ENCODE measurements at places on chromosomes 2 and 18.

GRCh38 chr18:58525517-58525916 is 103.4 kb downstream of the ALPK2 start:
- DNase-seq, result no peak

- no peak for DNase-seq
Observed at GRCh38 chr2:54673501-54673998, 49.9 kb upstream of the EML6 start.

- DNase-seq, result no peak
Observed at GRCh38 chr2:26558271-26559043, 80.5 kb upstream of the OTOF start.

DNA sequence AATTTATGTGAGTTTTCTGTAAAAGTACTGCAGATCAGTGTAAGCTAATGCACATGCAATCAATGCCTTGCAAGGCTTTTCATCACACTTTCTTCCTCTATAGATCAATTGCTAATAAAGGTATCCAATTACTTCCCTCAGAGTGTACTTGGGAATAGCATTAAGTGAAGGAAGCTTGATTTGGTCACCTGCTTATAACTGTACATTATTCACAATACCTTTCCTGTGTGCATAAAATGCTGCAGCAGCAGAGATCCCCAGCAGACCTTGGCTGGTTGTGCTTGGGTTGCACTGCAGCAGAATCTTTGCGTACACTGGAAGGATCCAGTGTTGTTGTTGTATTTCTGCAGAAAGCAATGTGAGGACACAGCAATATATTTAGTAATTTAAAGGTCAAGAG is 18.5 kb upstream of the SCN9A start:
- DNase-seq, result no peak

GRCh38 chr2:70663411-70663810 is 104.6 kb downstream of the ADD2 start:
- no peak for DNase-seq

- no peak for DNase-seq
Observed at GRCh38 chr2:10828346-10828745, 15.8 kb upstream of the PDIA6 start.

- DNase-seq, result no peak
Observed at GRCh38 chr2:86783615-86784339, 6.9 kb downstream of the CD8A start.

GRCh38 chr2:95730813-95731212 is 139.0 kb downstream of the TRIM43 start:
- no peak for DNase-seq

DNA sequence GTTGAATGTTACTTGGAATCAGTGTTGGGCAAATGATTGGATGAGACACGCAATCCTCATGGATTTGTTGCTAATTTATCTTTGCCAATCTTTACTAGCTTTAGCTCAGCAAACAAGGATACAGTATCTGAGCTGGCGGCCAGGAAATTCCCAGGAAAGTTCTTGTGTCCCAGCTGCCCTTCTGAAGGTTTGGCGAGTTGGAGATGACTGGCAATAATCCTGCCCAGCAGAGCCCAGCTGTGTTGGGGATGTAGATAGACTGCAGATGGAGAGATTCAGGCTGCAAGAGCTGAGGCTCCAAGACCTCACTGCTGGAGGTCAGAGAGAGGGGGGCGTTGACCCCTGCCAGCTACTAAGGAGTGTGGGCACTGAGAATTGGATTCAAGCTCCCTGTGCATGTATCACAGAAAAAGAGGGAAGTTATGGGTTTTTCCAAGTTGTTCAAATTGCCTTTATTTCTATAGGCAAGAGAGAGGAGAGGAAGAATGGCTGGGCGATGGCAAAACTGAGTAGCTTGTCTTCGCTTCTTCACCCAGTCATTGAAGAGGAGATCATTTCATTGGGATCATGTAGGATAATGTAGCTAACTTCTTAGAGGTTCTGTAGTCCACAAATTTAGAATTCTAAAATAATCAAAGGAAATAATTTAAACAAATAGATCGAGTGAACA is 506.8 kb upstream of the LRATD1 start:
- DNase-seq, result no peak

- DNase-seq, result no peak
Observed at GRCh38 chr2:234447189-234447588, 49.7 kb downstream of the ARL4C start.

- DNase-seq, result no peak
Observed at GRCh38 chr2:193502363-193503035, 1307.8 kb upstream of the TMEFF2 start.

DNA sequence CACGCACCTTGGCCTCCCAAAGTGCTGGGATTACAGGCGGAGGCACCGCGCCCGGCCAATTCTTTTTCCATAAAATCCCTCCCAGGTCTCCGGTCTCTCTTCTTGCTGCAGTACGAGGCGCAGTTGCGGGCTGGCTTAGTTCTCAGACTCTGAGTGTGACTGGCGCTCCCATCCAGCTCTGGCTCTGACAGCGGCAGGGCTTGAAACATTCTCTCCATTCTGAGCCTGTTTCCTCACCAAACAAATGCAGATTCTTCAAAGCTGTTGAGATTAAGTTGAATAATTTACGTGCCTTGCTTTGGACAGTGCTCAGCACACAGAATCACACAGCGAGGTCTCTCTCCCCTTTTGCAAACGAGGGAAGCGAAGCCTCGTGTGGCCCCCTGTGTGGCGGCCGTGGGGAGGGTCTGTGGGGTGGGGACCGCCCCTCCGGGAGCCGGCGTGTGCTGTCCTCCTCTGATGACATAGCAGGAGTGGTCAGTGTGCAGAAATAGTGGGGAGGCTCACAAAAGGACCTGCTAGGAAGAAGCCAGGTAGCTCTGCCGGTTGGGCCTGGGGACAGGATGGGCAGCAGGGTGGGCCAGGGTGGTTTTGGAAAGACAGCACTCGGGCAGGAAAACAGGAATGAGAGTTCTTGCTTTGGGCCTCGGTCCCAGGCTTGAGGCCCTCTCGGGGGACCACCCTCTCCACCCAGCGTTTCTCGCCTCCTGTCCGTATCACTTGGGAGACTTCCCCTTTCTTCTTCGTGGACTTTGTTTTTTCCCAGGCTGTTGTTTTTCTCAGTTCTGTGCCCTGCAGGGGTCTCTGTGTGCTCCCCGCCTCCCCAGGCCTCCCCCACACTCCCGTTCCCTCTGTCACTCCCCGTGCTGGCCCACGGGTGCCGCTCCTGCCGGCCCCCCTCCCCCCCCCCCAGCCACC is 75.0 kb downstream of the KCNG2 start:
- DNase-seq, result no peak

- DNase-seq, result no peak
Observed at GRCh38 chr18:56085551-56085950, 497.6 kb upstream of the TCF4 start.

DNA sequence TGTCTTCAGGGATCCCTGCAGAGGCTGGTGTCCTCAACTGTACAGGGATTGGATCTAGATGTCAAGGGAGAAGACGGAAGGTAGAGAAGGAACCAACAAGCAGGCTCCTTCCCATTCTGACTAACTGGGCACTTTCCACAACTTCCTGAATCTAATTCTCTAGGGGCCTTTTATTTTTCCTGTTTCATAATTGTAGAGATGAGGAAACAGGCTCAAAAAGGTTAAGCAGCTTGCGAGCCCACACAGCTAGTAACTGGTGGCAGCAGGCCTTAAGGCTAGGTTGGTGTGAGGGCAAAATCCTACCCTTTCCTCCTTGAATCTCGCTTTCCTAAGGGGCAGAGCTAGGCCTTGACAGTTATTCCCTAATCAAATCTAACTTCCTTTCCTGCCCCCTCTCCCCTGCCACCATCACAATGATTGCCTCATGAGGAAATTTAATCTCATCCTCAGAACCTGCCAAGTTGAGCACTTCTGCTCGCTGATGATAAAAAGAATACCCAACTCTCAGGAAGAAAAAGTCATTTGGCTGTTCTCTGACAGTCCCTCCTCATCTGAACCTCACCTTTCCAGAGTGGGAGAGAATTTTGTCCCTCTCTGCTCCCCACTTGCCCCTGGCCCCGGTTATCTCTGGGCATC is 35.7 kb upstream of the POLE4 start:
- DNase-seq, result no peak

DNA sequence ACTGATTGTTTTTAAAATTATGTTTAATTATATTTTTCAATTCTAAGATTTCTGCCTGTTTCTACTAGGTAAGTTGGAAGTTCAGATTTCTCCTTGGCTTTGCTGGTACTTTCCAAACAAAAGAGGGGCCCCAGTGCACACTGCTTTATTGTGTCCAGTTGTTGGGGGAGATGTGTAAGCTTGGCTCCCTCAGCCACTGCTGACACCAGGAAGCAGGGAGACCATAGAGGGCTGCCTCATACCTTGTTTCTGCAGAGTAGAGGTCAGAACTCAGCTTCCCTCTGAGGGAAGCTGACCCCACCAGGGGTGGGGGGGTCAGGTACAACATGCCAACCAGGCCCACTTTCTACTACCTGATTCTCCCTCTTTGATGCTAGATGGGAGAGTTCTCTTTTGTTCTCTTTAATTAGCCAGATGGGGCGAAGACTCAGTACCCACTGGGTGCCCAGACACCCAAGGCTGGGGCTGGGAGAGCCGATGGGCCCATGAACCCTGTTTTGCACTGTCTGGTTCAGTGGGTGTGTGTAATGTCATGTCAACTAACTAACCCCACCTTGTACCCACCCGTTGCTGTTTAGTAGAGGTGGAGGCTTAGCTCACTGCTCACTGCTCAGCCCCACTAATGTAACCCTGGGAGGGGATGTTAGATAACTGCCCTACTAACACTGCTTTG is 14.7 kb downstream of the BCL2L11 start:
- DNase-seq, result no peak

DNA sequence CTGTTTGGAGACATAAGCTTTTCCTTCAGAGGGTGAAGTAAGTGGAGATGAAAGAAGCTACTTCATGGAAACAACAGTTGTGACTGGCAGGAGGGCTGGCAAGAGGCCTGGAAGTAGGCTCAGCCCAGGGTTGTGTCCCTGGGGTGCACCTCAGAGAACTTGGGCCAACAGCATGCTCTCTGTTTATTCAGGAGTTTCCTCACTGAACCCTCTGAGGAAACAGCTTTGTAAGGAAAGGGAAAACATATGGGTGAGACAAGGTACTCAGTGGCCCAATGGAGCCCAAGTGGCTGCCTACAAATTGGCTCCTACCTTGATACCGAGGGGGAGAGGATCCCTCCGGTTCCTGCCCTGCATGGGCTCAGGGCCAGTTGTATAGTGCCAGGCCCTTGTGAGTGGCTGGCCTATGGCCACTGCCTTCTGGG is 115.5 kb upstream of the ITGA6 start:
- no peak for DNase-seq

DNA sequence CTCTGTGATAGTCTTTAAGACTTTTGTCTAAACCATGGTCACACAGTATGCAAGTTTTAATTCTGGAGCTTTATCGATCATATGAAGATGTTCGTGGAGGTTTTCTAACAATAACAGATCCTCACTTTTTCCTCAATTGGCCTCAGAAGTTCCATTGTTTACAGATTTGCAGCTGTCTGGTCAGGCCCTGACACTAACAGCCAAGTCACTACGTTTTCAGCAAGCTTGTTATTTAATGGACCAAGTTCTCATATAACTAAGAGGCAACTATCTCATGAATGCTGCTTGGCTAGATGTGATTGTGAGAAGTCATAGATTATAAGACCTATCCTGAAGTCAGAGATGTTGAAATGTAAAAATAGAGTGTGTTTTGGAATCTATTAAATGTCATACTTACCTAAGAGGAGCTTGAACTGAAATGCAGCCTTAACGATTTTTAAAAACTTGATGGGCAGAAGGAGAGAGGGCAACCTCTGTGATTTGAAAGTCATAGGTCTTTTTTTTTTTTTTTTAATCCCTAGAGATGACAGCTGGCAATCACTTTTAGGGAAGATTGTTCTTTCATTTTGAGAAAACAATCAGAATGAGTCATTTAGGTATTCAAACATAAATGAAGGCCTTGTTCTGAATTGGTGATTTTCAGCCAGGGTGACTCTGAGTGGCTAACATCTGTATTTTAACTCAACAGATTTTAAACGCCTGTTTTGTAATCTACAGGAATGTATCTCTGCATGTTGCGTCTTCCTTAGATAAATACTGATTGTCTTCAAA is 48.4 kb upstream of the NEMP2 start:
- DNase-seq, result no peak

DNA sequence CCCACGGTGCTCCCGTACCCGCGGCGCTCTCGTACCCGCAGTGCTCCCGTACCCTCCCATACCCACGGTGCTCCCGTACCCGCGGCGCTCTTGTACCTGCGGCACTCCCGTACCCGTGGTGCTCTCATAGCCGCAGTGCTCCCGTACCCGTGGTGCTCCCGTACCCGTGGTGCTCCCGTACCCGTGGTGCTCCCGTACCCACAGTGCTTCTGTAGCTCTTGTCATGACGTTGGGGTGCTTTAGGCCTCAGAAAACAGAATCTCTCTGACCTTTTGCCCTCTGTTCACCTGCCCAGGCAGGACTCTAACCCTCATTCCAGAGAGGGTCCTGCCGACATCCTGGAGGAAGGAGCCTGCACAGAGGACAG is 35.3 kb downstream of the SLC66A2 start:
- no peak for DNase-seq

- DNase-seq, result no peak
Observed at GRCh38 chr2:20430461-20431300, 16.2 kb upstream of the RHOB start.

DNA sequence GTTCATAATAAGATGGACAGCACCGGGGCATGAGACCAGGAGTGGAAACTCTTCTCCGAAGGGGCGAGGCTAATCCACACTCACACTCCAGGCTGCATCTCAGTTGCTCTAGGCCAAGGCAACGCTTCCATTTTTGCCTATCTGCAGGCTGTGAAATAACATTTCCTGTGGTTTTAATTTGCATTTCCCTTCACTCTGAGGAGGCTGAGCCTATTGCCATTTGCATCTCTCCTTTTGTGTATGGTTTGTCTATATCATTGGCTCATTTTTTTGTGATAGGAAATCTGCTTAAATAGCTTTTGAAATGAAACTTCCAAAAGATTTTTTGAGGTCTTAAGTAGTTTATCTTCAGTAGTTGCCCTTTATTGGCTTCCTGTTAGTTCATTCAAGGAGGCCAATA is 57.6 kb downstream of the TPGS2 start:
- no peak for DNase-seq

DNA sequence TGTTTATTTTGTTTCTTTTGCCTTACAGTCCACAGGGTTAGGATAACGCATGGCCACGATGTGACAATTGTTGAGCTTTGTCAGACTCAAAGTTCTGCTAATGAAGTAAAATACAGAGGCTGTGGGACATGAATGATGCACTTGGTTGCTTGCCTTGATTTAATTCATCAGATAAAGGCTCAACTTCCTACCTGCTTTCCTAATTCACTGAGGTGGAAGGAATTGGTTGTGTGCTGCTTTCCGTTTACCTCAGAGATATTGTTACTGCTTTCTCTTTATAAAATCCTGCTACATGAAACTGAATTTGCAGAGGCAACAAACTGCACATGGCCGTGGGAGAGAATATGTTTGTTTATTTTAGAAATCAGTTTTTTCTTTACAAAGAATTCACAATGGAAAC is 6.6 kb downstream of the RIT2 start:
- DNase-seq, result no peak
